Stimulated activated CD4-positive, alpha-beta T cell treated with anti-CD3 and anti-CD28 coated beads, Interleukin-1b, Interleukin-23, amount 100 ng/mL, for 1 hour (primary cell): ENCODE measurements at places on chromosomes 3 and 15.

GRCh38 chr3:195251336-195252065, 19.5 kb downstream of the XXYLT1 start:
- no peak for DNase-seq

GRCh38 chr3:135565546-135565945, 400.0 kb upstream of the PPP2R3A start:
- no peak for DNase-seq

GRCh38 chr15:55588815-55589115, 620 bp upstream of the PYGO1 start:
- no peak for DNase-seq

GRCh38 chr15:100966997-100967396, 47.8 kb downstream of the LRRK1 start:
- no peak for DNase-seq

DNA sequence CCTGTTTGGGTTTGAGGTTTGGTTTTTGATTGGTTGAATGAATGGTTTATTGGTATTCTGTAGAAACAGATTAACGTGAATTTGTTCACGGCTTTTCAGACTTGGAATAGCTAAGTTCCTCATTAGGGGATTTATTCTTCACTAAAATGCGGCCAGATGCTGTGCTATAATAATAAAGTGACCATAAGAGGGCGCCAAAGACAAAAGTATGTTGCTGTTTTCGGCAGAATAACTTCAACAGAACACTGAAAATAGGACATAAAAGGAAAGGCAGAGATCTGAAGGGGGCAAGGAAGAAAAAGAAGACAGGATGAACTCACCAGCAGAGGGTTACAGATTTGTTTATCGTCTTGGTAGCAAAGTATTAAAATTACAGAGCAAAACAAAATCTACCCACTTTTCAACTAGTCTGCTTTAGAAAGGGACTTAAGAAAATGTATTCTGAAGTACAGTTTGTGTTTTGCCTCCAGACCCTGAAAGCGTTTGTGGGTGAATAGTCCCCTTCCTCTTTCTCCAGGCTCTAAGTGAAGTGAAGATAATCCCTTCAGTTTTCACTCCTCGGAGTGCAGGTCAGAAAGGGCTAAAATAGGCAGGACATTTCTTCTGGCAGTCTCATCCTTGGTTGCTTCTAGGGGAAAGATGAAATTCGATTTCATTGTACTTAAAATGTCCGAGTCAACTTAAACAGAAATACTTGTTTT, 147.6 kb downstream of the IL20RB start:
- DNase-seq: no peak

- DNase-seq: no peak
Measured at GRCh38 chr3:25593001-25593400, 71.7 kb downstream of the TOP2B start.

GRCh38 chr3:109718850-109719249, 381.5 kb upstream of the DPPA4 start:
- no peak for DNase-seq

DNA sequence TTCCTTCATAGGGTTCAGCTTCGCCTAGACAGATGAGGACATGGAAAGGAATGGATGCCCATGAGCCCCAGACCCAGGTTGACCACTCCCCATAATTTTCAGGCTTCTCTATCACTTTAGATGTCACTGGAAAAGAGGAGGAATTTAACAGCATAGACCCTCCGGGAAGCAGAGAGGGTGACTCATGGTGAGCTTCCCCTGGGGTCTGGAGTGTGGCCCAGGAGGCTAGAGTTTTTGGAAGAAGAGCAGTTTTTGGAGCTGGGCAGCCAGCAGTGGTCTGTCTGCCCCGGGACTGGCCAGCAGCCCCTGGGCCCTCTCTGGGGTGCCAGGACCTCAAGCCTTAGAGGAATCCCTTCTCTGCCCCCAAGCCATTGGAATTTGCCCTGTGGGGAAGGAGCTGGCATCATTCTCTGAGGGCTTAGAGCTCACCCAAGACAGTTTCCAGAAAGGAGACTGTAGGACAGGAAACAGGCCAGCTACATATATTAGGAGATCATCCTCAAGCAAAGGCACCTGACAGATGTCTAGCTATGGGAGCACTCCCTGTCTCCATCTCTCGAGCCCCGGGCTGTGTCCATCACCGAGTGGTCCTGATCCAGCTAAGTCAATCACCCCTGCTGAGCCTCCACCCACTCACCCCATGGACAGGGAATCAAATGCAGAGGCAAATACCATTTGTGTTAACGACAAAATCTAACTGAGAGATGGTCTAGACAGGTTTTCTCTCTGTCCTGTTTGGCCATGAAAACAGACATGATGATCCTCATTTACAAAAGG, 67.3 kb downstream of the MEGF11 start:
- DNase-seq: no peak

GRCh38 chr3:109122690-109123089, 4.8 kb upstream of the MORC1 start:
- no peak for DNase-seq

- DNase-seq: no peak
Measured at GRCh38 chr15:60634815-60635214, 155.9 kb upstream of the ICE2 start.

- DNase-seq: no peak
Measured at GRCh38 chr15:92617549-92618520, 37.7 kb downstream of the FAM174B start.

GRCh38 chr3:4794798-4795197, 184.4 kb upstream of the BHLHE40 start:
- DNase-seq: no peak

- no peak for DNase-seq
Measured at GRCh38 chr3:32593903-32594525, 23.4 kb upstream of the DYNC1LI1 start.

GRCh38 chr3:53199834-53200233, 38.8 kb downstream of the PRKCD start:
- no peak for DNase-seq

- no peak for DNase-seq
Measured at GRCh38 chr3:83230376-83230775, 1468.9 kb upstream of the GBE1 start.

DNA sequence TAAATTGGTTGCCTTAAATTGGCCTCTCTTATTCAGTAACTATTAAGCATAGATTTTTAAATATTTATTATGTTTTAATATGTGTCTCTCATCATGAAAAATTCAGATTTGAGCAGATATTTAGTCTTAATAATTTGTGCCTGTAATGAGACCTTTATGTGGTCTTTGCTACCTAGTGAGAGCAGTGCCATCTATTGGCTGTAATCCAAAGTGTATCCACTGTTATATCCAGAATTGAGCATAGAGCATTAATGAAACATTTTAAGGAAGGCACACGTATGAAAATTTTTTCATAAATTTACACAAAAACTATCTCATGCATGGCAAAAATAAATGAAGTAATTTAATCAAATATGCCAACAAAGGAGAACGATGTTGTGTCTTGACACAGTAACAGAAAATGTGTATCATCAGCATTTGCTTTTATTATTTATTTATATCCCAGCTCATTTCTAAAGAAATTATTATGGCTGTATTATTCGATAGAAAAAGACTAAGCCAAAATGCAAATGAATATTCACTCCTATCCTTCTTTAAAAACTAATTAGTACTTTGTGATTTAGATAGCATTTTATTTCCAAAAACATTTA, 203.5 kb downstream of the RSRC1 start:
- DNase-seq: no peak

GRCh38 chr3:102530415-102531181, 95.8 kb downstream of the ZPLD1 start:
- no peak for DNase-seq

GRCh38 chr15:40354408-40355171, 3.4 kb upstream of the DISP2 start:
- no peak for DNase-seq

DNA sequence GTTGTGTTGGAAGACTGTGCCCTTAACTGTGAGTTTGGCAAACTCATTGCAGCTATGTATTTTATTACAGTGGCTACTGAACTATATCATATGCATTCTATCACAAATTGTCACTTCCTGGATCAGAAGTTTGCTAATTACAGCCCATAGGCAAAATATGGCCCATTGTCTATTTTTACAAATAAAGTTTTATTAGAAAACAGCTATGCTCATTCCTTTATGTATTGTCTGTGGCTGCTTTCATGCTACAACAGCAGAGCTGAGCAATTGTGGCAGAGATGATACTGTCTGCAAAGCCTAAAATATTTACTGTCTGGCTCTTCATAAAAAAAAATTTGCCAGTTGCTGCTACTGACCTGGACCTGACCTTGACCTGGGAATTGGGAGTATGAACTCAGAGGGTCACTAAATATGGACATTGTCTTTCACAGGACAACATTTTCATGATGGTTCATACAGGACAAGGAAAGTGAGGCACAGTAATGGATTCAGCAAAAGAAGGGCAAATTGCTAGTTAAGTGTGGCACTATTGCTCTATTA, 316.9 kb downstream of the ZNF621 start:
- DNase-seq: no peak

DNA sequence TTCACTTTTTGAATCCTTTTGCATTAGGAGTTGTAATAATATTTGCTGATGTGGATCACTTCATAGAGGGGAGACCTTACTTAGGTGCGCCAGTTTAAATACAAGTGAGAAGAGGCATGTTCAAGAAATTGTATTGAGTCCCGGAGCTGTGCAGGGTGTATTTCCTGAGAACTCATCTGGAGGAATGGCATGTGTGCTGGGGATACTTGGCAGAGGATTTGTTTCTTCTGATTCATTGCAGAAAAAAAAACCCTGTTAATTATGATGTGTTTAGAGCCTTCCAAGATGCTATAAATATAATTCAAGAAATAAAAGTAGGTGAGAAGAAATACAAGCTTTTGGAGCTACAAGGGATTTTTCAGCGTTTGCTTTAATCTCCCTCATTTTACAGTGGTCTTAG, 97.6 kb downstream of the TPRG1 start:
- no peak for DNase-seq

DNA sequence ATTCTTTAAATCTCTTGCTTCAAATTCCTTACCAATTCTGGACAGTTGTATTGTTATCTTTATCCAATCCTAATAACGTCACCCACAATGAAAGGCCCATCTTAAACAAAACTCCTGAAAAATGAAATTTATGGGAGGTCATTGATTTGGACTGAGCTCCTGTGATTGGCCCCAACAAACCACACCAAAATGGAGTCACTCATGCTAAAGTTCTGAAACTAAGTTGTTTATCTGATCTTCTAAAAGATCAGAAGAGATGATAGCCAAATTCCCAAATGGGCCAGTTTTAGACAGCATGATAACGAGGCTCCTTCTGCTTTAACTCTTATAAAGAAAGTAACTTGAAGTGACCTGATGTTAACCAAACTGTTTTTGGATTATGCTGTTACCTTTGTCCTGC, 39.7 kb upstream of the GPD1L start:
- no peak for DNase-seq

GRCh38 chr3:143063018-143063417, 56.6 kb upstream of the CHST2 start:
- no peak for DNase-seq

DNA sequence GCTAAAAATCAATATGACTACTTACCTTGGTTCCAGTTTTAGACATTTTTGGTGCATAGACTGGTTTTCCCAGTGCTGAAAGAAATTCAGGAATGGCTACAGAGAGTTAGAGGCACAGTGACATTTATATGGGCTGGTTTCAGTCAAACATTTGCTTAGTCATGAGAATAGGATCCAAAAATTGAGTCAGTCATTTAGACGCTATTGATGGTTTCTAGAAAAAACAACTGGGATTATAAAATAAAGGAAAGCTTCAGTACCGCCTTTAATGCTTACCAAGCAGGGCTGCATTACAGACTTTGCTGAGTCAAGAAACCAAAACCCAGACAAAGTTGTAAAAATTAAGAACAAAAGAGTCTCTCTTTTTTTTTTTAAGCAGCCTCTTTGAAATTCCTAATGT, at the start of gene CRYGS:
CRYGS (minus strand) TSS at position 100 of the 400 bp plus-strand sequence; CDS start at position 46, 54 bp downstream.
- no peak for DNase-seq

GRCh38 chr3:174826069-174826468, 33.1 kb upstream of the NAALADL2 start:
- DNase-seq: no peak

DNA sequence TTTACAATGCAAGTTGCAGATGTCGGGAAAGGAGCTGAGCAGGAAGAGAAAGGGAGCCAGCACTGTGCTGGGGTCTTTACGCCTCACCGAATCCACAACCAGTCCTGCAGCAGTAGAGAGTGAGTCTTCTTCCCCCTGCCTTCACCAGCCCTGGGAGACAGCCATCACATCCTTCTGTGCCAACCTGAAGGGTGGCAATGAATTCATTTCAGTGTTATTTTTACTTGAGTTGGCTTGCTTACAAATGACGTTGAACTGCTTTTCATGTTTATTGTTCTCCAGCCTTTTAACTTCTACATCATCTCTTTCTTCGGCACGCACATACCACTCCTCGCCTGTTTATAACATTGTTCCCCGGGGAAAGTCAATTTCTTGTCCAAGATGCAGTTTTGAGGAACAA, 77.1 kb downstream of the TRIM42 start:
- no peak for DNase-seq

DNA sequence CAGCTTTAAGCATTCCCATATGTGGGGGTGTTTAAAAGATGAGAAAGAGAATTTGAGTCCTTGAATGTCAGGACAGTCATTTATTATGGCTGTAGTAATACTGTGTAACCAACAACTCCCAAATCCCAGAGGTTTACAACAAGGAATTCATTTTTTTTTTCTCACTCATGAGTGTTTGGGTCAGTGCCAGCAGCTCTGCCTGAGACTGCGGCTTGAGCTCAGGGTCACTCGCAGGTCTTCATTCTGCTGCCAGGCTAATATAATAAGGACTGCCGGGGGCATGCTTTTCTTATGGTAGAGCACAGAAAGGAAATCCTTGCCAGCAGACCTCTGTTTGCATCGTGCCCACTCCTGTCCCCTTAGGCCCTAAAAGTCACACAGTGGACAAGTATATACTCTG, 277.9 kb upstream of the LMCD1 start:
- no peak for DNase-seq

DNA sequence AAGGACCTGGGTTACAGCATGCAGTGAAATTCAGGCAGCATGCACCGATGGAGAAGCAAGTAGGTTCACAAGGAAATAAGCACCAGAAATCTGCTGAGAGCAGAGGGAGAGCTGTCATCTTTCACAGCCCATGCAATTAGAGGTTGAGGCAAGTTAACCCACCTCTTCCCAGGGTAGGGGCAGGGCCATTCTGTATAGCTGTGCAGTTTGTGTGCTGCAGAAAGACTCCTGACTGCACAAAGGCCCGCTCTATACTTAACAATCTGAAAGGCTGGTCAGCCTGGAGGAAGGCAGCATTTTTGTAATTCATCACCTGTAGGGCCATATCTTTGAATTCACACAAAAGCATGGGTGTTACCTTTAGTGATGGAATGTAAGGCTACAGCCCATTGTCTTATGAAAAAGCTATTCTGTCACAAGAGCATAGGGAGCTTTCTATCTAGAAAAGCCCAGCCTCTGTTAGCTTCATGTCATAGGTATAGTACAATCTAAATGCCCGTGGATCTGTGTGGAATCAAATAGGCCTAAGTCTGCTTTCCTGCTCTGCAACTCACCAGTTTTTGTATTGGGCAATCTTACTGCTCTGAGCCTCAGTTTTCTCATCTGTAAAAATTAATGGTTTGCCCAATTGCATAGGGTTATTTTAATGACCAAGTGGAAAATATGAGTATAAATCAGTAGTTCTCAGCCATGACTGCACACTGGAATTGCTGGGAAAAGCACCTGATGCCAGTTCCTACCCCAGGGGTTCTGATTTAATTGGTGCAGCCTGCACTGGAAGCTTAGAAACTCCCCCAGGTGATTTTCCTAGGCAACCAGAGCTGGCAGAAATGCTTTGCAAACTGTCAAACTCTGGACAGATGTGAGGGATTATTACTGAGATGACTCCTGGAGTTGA, 65.2 kb downstream of the ATP13A5 start:
- no peak for DNase-seq

- no peak for DNase-seq
Measured at GRCh38 chr3:69739204-69740102, at the start of gene MITF. Gene MITF (plus strand): TSS chr3:69739464. CDS start chr3:69739598, 134 bp downstream.

GRCh38 chr3:13714251-13714916, 165.5 kb downstream of the FBLN2 start:
- no peak for DNase-seq
